ENCODE measurements at places on chromosomes 6 and 20.

GRCh38 chr20:17262786-17263185 is 35.9 kb downstream of the PCSK2 start:
- DNase-seq: peak; percentile 78

DNA sequence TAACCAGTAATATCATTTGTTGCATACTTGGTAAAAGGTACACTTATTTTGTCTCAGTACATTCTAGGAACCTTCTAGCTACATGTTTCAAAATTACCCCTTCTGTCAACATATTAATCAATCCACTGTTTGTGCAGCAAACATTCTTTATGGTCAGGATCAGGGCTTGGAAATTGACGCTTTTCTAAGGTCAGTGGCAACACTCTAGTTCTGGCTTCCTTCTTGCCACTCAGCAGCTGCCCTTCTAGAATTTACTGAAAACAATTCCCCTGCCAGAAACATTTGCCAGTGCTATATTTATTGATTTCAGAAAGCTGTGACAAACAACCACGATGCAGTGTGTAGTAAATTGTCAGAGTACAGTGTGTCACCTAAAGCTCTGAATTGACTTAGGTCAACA is 84.7 kb upstream of the FBXL4 start:
- no peak for DNase-seq

GRCh38 chr20:13111249-13111911 is 102.6 kb downstream of the SPTLC3 start:
- DNase-seq: no peak

GRCh38 chr20:13638162-13638495 is 603 bp downstream of the TASP1 start:
- no peak for DNase-seq

DNA sequence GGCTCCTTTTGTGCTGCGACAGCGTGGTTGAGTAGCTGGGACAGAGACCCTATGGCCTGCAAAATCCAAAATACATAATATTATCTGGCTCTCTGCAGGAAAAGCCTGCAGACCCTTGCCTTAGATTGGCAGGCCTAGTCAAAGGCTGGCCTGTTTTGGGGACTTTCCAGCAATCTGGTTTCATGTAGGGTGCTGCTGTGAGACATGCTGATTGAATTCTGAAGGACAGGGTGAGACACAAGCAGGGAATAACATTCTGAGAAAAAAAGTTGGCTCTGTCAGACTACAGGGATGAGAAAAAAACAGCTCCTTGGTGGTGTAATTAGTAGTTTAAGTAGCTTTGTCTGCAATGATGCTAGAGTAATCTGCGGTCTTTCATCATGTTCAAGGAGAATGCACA is 402.7 kb upstream of the AGPAT4 start:
- DNase-seq: no peak

DNA sequence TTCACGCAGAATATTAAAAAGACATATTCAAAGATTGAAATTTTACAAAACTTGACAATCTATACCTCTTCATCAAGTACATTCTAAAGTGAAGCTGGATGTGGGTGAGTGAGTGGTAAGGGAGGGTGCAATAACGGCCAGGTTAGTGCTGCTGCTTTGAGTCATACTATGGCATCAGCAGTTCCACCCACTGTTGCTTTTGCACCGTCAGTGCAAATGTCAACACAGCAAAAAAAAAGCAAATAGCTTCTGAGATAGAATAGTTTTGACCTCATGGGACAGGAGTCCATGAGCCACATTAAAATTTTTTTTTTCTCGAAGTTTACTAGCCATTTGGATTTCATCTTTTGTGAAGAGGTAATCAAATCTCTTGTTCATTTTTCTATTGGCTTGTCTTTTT is 31.8 kb downstream of the PSMF1 start:
- DNase-seq: no peak

GRCh38 chr20:4997222-4997621 is 4.1 kb downstream of the SLC23A2 start:
- DNase-seq: no peak

DNA sequence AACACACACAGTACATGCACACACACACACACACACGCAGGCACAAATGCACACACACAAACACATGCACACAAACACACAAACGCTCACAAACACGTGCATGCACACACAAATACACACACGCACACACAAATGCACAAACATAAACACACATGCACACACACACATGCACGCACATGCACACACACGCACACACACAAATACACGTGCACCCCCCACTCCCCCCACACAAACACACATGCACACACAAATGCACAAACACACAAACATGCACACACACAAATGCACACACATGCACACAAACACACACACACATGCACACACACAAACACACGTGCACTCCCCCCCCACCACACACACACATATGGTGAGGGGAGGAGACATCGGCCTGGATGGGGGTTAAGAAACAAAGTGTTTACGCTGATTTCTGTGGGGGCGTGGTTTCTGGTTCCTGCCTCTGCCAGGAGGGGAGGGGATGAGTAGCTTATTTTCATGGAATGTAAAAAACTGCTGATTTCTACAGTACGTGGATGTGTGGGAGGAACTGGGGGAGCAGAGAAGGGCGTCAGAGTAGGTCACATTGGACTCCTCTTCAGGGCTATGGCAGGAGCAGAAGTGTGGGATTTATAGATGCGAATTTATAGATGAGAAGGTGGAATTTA is 607.2 kb downstream of the QKI start:
- no peak for DNase-seq

Data from GDM1 (cell line).